Kidney capillary endothelial cell (primary cell): ENCODE measurements at places on chromosomes 4 and X.

- no peak for DNase-seq
These were observed 539.6 kb upstream of the PRKX start for GRCh38 chrX:4253092-4253491.

DNA sequence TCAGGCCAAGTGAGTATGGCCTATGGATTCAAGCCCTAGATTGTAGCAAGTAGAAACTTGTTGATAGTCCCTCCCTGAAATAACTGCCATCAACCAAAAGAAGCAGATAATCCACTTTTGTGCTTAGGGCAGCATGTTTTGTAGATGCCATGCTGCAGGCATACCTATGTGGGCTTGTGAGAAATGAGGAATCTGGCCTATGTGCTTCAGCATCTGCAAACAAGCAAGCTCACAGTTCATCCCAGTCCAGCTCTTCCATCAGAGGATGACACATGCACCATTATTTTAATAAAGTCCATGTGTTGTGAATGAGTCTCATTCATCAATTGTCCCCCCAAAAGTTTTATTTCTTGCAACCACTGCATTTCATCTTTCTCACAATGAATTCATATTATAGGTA, 421.9 kb upstream of the DIPK2B start:
- no peak for DNase-seq

DNA sequence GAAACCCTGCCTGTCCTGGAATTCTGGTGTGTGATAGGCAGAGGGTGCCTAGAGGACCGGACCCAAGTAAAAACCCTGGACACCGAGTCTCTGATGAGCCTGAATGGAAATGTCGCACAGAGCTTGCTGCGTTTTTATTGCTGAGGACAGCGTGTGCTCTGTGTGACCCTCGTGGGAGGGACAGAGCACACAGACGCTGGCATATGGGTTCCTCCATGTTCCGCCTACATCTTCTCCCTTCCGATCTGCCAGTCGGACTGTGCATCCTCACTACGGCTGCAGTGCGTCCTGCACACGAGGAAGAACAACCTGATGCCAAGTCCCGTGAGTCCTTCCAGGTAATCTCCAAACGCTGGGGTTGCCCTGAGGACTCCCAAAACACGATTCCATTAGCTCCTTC, 68.3 kb downstream of the AFAP1 start:
- DNase-seq = no peak

DNA sequence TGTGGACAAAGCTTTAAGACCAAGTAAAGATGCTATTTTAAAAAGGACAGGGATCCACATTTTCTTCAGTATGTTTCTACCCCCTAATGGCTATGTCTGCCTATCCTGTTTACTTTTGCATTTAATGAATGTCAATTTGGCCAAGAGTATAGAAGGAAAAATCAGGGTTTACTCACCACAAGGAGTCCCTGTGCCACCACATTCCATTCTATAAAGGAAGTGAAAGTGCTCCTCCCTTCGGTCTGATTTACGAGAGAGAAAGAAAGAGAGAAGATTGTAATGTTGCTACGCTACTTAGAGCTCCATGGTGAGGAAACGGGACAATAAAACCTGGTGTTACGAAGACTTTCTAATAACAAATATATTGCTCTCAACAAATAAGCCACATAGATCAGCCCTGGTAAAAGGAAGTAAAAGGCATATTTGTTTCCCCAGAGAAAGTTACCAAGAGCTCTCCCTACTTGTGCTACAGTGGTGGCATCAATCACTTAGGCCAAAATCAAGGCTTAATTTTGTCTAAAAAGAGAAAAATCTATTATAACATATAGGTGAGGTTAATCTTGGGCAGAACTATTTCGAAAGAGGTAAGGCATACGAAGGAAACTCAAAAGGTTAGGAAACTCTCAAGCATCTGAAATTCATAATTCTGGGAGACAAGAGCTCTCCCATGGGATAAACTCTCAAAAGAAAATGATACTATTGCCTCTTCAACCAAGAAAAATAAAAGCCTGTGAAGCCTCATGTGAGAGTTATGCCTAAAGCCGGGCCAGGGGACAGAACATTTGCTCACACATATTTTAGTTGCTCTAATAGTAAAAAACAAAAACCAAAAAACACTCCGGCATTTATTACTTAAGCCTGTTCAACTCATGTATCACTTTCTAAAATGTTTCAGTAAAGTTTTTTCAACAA, 29.5 kb downstream of the TAPT1 start:
- peak; percentile 66 for DNase-seq

DNA sequence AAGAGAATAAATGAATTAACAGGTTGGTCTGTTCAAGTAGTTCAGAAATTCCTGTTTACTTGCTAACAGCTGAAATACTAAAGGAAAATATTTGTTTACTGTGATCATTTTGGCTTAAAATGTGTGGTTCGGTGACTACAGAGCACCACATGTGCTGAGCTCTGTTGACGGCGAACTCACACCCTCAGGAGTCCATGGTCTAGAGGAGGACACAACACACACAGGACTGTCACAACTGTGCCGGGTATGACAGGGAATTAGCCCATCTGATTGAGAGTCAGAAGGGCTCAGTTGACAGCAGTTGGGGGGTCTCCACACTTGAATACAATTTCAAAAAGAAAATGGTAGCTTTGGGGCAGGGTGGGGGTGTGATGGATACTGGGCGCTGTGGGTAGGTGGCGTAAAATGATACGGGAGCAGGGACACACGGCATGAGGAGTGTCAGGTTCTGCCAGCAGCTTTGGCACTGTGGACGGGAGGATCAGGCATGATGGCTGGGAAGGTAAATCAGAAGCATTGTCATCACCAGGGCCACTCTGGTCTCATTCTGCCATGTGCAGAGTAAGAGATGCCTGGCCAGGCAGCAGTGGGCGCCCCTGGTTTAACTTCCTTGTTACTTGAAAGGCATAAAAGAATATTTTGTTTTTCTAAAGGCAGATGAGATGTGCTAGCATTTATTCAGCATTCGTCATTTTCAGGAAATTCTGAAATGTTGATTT, 33.3 kb downstream of the CLDN22 start:
- DNase-seq = no peak

DNA sequence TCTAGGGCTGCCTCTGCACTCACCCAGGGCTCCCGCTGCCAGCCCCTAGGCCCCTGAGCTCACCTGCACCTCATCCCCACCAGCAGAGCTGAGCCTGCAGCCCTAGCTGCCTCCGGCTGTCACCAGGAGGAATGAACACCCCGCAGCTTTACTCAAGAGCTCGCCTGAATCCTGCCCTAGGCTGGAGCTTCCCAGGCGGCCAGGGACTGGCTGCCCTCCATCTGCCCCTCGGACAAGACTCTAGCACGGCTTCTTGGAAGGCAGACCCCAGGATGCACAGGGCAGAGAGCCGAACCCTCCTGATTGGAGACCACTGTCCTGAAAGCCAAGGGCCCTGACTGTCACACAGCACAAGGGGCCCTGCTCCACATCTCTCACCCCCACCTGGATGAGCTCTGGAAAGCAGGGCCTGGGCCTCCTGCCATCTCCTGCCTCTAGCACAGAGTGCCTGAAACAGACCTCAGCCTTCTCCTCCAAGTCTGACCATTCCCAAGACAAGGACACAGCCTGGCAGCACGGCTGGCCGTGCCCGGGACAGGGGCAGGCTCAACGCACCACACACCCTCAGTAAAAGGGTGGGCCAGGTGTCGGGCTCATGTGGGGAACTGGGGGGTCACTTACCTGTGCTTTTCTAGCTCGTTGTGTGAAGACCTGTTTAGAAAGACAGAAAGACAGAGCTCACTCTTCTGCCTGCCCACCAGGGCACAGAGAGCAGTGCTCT, 4.4 kb downstream of the MXD4 start:
- DNase-seq = no peak

GRCh38 chrX:40168480-40169011, 70.8 kb upstream of the BCOR start:
- no peak for DNase-seq

GRCh38 chr4:183256756-183257385, 63.2 kb downstream of the CLDN22 start:
- DNase-seq = peak; percentile 50

- no peak for DNase-seq
These were observed 29.6 kb downstream of the MFAP3L start for GRCh38 chr4:169996379-169997240.

DNA sequence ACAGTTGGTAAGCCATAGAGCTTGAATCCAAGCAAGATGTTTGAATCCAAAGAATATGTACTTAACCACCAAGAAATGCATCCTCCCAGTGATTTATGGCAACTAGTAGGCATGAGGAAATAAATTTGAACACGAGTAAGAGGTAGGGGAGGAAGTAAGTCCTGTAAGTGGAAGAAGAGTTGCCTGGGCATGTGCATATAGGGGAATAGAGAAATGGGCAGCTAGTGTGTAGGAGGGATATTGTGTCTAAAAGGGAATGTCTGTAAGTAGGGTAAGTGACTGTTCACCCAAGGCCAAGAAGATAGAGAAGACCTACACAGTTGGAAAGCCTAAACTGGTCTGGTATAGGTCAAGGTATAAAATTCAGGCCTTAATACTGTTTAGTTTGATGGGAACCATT, 4.6 kb downstream of the SH3BGRL start:
- no peak for DNase-seq

DNA sequence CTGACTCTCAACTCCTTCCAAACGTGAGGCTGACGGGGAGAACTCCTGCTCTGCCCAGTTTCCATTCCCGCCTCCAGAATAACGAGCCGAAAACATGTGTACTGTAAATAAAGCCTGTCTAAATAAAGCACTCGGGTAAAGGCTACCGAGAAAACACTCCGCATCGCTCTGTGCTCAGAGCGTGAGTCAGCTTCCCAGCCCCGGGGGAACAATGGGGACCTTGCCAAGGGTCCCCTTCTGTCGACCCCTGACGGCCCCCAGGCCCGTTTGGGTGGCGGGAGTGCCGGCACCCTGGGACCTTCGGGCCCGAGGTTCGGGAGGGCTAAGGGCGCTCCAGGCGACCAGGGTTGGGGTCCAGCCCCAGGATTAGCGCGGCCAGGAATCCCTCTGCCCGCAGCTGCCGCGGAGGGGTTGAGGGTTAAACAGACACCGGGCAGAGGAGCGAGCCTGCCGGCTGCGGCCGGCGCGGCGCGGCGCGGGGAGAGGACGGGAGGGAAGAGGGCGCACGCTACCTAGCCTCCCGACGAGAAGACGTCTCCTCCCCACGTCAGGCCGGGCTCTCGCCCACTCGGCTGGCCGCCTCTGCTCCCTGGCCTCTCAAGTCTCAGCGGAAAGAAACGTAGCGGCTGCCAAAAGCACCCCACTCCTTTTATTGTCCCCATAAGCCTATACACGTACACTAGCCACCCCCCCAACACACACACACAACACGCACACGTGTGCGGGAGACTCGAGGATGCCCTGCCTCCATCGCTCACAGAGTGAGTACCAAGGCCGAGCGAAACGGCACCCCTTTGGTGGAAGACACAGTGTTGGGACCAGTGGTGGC, 85.5 kb downstream of the BCOR start:
- DNase-seq = no peak

GRCh38 chr4:35229021-35229420, 1015.3 kb downstream of the ARAP2 start:
- no peak for DNase-seq
